ENCODE measurements at places on chromosomes 12 and 14. TPM values are rescaled to one million over a fixed set of nuclear protein-coding genes. Genes with fewer than 3 reads are reported as not detected.

DNA sequence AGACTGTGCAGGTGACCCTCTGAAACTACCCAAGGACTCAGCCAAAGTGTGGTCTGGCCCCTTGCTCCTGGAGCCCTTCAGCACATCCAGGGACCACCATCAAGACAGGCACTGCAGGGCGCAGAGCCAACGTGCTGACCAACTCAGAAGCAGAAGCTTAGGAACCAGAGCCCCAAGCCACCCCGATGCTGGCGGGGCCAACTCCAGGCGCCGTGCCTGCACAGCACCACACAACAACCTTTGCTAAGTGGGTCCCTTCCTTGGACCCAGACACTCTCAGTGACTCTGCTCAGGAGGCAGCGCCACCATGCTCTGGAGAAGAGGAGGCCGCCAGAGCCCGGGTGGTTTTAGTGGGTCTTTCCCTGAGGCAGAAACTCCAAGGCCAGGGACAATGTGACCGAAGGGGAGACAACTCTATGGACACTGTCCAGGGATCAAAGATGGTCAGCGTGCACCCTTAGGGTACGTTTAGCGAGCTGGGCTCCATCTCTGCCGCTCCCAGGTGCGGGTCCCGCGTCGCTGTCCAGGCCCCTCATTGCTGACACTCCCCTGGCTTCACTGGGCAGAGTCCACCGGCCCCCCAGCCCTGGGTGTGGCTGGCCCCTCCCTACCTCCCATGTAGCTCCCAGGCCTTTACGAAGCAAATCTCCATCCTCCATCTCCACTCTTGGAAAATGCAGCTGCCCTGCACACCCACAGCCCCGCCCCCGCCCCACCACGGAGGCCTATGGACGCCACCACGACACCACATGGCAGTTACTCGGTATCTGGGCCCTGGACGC, 16.1 kb downstream of the CHGA start:
- DNase-seq = no peak

FOXN4 gene
- total RNA-seq = not detected

DNA sequence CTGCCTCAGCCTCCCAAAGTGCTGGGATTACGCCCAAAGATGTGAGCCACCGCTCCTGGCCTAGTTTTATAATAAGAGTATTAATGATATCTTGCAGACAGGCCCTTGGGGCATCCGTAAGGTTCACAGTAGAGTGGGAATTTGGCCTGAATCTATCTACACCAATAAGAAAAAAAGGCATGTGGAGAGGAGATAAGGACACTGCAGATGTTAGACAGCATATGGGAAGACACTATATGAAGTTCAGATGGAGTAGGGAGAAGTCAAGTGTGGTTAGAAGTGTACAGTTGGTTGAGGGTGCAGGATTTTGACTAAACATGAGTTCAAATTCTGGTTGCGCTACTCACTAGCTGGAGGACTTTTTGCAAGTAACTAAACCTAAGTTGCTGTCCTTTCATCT, 8.5 kb upstream of the TTC8 start:
- no peak for DNase-seq

PTPRQ gene
- 0.25 TPM for total RNA-seq

GRCh38 chr14:87044807-87045206, 948.2 kb downstream of the GALC start:
- DNase-seq = no peak

GRCh38 chr12:68115281-68115680, 44.3 kb downstream of the IFNG start:
- no peak for DNase-seq
